Epithelial cell of proximal tubule (primary cell): ENCODE measurements at places on chromosomes 16 and 17. TPM values are rescaled to one million over a fixed set of nuclear protein-coding genes. Genes with fewer than 3 reads are reported as not detected.

DNA sequence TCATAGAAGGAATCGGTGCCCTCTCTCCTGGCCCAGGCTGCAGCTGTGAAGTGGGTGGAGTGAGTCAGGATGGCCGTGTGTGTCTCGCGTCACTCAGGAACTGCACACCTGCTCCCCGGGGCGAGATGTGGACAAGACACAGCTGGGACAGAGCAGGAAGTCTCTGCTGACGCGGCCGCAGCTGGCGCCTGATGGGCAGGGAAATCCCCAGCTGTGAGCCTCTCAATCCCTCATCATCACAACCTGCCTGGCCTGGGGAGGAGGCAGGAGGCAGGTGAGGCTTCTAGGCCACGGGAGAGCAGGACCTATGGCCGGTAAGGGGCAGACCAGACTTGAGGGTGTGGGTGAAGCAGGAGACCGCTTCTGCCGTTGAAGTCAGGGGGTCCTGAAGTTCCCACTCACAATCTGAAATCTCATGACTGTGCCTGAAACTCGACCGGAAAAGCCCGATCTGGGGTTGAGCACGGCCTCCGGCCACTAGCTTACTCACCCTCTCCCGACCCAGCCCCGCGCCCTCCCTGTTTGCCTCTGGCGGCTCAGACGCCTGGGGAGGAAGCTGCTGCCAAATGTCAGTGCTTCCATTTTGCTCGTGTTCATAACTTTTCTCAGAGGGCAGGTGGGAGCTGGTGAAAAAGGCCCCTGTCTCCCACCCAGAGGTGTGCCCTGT, 1.1 kb upstream of the TRPV3 start:
- no peak for DNase-seq

DNA sequence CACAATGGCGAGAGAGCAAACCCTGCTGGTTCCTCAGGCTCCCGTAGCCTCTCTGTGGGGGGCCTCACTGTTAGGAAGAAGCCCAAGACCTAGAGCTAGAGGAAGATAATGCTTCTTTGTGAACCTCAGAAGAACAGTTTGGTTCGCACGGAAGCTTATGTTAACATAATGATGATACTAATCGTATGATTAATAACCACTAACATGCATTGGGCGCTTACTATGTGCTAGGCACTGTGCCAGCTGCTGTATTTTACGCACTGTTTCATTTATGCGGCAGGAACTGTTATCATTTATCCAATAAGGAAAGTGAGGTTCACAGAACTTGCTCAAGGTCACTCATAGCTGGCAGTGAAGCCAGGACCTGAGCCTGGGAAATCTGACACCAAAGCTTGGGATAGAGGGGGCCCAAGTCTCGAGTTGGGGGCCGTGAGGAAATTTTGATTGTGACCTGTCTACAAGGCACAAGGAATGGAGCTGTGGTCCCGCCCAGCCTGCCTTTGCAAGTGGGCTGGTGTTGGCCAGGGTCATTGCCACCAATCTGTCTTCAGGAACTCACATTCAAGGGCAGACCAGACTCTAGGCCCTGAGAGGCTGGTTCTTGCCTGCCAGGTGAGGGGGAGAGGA, 6.8 kb downstream of the PRCD start:
- DNase-seq: no peak

Gene FBF1
- 5.5 and 9.0 TPM in 2 replicates for total RNA-seq

Gene B3GNT9
- 1.0 and 2.0 TPM in 2 replicates for total RNA-seq

DNA sequence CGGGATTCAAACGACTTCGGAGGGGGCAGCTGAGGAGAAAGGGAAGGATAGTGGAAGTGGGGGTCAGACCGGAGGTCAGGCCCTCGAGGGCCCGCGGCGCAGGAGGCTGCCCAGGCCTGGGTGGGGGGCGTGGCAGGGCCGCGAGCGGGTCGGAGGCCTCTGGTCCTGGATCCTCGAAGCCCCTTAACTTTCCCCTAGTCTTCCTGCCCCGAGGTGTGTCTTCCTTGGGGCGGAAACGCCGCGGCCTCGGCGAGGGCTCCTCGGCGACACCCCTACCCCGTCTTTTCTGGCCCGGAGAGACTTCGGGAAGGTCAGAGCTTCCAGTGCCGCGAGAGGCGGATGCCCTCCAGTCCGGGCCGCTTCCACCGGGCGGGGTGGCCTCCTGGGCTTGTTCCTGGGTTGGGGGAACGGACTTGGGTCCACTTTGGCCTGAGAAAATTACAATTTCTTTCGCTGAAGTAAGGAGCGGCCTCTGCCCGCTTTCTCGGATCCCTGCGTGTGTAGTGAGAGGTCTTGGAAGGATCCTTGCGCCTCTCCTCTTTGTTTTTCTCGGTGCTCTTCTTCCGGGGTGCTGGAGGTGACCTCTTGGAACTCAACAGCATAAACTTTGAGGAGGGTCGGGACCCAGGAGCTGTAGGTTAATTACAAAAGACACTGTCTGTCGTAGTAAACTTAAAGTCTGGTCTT, 491 bp downstream of the IST1 start:
- DNase-seq: no peak

- DNase-seq: no peak
Observed at GRCh38 chr16:30488764-30489605, 16.4 kb downstream of the ITGAL start.

GRCh38 chr17:27226611-27227230, 67.2 kb upstream of the WSB1 start:
- DNase-seq: peak; percentile 54

DNA sequence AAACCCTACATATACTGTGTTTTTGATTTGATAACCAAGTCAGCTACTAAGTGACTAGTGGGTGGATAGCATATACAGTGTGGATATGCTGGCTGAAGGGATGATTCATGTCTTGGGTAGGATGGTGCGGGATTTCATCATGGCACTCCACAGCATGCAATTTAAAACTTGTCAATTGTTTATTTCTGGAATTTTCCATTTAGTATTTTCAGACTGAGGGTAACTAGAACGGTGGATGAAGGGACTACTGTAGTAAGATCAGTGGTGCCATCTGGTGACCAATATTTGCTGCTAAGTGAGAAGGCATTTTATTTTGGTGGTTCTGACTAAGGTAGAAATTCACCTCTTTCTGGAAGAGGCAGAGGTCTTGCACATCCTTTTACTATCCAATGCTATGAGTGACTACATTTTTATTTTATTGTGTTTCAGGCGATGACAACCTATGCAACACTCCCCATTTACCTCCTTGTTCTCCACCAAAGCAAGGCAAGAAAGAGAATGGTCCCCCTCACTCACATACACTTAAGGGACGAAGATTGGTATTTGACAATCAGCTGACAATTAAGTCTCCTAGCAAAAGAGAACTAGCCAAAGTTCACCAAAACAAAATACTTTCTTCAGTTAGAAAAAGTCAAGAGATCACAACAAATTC, 3.1 kb downstream of the CDC6 start:
- peak; percentile 70 for DNase-seq

Gene GRB7
- 20.1 and 42.0 TPM in 2 replicates for total RNA-seq

DNA sequence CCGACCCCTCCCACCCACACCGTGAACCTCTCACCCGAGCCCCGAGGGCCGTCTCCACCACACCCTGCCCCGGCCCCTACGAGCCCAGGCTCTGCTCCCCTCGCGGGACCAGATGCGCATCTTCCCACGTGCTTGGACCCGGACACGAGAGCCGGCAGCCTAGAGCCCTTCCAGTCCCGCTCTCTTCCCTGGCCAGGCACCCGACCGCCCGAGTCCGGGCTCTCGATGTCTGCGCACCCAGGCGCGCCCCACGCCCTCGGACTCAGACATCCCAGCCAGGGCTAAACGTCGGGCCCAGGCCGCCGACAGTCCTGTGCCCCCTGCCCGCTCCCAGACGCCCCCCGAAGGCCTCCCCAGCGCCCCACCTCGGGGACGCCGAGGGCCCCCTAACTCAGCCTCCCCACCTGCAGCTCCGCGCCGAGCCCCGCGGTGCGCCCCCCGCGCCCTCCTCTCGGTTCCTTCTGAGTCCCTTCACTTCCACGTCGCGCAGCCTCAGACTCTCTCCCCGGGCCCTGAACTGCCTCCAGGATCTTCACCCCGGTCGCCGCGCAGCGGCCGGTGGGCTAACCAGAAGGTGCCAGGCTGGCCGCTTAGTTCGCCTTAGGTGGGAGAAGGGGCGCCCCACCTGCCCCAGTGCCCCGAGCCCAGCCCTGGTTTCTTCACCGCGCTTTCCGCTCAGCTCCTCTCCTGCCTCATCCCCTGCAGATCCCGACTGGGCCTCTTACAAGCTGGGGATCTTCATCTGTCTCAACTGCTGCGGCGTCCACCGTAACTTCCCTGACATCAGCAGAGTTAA, 688 bp downstream of the ADAP2 start:
- no peak for DNase-seq

Gene ZNF319
- total RNA-seq: 3.0 and 9.1 TPM in 2 replicates
